ENCODE measurements at places on chromosomes 12 and 14.

DNA sequence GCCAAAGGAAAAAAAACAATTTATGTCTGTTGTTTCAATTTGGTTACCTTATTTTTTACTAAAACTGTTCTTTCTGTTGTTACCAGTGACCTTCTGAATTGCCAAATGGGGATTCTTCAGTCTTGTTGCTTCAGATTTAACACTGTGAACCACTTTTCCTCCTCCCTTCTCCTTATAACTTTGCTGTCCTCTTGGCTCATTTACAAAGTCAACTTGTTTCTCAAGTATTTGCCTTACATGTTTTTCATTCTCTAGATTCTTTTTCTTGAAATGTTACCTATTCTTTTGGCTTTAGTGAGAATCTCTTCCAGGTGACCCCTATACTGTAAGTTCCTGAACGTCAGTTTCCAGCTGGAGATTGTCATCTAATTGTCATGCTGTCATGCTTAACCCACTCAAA, 19.4 kb downstream of the FUT8 start:
- no peak for DNase-seq

DNA sequence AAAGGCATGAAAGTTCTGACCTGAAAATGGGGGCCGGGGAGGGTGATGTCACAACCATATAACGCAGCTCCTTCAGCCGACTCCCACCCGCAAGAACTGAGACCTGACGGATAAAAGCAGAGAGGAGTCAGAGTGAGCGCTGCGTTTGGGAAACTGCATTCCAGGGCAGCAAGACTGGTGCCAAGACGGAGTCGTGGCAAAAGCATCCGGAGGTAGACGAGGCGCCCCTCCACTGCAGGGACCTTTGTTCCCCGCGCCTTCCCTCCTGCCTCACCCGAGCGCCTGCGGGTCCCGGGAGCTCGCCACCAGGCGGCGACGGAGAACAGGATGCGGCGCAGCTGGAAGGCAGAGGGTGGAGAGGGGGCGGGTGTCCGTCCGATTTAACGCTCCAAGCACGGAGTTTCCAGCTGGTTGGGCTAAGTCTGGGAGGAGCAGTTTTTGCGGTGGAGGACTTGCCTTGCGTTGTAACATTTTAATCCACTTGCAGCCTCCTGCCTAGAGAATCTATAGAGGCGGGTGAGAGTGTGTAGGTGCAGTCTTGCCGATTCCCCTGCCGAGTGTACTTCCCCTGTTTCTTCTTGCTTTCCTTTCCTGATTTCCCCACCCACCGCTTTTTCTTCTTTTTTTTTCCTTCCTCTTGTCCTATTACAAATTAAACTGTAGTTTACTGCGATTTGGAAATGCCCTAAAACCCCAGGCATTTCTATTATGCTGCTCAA, 1.2 kb upstream of the CPNE8 start:
- peak; percentile 66 for DNase-seq

GRCh38 chr12:115840159-115840558, 437.3 kb downstream of the MED13L start:
- no peak for DNase-seq

GRCh38 chr14:61184112-61184511, 97.0 kb downstream of the TMEM30B start:
- DNase-seq, result no peak

- no peak for DNase-seq
These were observed 13.1 kb upstream of the POC1B start for GRCh38 chr12:89538897-89539296.

DNA sequence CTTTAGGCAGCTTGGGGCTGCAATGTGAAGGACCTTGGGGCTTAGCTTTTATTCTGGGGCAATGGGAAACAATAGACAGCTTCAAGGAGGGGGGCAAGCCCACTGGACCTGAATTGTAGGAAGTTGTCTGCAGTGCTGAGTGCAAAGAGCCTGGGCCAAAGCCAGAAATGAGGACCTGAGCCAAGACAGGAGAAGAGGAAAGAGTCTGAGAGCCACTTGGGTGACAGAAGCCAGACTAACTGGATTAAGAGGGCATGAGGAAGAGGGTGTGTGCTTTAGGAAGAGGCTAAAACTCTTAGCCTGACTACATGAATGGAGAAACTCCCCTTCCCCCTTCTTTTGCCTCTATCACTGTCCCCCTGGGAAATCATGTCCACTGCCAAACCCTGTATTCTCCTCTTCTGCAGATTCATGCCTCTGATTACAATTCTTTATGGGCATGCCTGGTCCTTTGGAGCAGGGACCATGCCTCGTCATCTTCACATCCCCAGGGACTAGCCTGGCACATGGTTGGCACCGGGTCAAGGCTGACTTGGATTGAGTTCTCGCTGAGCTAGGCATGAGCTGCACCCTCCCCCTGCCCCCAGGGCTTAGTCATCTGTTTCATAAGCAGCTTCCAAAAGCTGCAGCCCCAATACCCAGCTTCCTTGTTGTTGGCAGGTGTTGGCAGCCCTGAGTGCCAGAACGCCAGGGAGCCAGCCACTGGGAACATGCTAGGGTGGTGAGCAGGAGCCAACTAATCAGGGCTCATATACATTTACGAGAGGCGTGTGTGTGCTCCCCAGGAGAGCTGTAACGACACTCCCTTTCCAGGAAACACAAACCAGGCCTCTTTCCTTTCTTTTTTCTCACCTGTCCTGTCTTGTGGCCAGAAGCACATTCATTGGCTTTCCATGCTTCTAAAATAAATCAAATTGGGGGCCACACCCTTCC, 27.7 kb upstream of the JDP2 start:
- no peak for DNase-seq

- DNase-seq, result no peak
These were observed 12.6 kb downstream of the SFSWAP start for GRCh38 chr12:131723532-131723931.
